Activated T-cell treated with anti-CD3 and anti-CD28 coated beads for 4 hours (primary cell): ENCODE measurements at places on chromosomes 11 and 22.

DNA sequence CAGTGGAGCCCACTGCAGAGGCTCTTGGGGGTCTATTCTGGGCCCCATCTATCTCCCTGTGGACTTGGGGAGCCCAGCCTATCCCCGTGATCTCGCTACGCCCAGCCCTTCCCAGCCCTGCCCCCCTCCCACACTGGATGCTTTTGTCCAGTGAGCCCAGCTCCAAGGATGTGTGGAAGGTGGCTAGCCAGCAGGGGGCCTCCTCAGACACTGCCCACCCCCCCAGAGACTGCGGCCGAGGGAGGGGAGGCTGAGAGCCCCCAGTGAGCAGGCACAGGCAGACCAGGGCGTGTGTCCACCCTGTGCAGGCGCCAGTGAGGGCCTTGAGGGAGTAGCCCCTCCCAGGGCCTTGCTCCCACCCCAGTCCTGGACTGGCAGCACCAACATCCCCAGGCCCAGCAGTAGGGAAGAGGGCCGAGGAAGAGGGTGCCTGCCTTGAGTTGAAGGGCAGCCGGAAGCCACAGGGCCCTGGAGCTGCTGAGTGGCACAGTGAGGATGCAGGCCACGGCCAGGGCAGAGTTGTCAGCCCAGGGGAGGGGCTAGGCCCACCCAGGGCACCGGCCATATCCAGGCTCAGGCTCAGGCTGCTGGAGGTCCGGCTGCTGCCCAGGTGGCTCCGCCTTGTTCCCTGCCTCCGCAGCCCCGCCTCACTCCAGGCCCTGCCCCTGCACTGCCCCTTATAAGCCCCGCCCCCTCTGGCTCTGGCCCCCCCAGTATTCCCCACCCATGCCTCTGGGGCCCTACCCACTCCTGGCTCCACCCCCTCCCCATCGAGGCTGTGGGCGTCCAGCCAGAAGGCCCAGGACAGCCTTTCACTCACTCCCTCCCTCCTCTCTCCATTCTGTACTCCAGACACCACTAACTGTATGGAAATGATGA lies 28.0 kb downstream of the MOB2 start:
- DNase-seq: no peak

GRCh38 chr11:120882175-120882574 lies 141.7 kb upstream of the TBCEL start:
- DNase-seq: no peak

DNA sequence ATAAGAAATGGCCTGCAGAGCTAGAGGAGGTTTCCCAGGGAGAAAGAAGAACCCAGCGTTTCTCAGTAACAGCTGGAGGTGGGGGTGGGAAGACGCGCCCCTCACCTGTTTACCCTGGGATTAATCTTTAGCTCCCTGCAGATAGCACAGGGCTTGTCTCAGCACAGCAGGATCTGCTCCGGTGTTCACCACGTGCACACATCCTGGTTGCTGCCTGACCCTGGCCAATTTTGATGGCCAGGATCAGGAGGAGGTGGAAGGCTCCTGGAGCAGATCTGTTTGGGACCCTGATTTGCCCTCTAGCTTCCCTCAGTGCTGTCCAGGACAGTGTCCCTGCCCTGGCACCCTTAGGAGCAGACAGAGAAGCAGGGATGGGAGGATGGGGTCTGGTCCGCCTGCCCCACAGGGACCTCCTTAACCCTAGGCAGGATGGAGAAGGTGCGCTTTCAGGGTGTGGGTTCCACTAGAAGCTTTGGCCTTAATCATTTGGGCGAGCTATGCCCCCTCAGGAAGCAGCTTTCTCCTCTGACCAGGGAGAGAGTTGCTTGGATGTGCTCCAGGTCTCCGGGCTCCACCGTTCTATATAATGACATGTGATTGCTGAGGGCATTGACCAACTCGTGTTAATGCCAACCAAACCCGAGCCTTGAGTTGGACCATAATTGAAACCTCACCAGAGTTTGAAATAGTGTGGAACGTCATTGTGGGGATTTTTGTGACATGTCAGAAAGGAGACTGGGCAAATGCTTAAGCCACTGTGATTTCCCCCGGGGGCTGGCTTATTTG lies 19.3 kb downstream of the UPB1 start:
- no peak for DNase-seq

DNA sequence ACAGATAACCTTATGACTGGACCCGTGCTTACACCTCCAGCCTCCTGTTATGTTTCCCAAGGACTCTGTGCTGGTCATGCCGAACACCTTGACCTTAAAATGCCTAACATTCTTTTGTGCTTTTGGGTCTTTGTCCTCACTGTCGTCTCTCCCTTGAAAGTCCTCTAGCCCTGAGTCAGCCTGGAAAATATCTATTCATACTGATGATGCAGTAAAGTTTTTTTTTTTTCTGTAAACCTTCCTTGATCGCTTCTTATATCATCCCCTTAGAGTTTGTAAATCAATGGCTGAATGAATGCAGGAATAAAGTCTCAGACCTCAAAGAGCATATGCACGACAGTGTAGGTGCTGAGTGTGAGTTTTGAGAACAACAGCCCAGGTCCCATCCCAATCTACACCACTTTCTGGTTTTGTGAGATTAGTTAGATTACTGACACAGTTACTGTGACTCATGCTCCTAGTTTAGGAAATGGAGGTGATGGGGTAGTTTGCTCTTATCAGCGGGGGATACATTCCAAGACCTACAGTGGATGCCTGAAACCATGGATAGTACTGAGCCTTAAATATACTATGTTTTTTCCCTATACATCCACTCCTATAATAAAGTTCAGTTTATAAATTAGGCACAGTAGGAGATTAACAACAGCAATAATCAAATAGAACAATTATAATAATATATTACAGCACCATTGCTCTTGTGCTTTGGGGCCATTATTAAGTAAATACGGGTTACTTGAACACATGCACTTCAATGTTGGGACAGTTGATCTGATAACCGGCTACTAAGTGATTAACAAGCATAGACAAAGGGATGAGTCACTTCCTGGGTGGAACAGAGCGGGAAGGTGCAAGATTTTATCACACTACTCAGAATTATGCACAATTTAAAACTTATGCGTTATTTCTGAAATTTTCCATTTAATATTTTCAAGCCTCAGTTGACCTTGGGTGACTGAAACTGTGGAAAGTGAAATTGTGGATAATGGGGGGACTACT lies 8.6 kb downstream of the TCN1 start:
- no peak for DNase-seq

GRCh38 chr11:20000351-20001134 lies 159.7 kb downstream of the DBX1 start:
- no peak for DNase-seq

DNA sequence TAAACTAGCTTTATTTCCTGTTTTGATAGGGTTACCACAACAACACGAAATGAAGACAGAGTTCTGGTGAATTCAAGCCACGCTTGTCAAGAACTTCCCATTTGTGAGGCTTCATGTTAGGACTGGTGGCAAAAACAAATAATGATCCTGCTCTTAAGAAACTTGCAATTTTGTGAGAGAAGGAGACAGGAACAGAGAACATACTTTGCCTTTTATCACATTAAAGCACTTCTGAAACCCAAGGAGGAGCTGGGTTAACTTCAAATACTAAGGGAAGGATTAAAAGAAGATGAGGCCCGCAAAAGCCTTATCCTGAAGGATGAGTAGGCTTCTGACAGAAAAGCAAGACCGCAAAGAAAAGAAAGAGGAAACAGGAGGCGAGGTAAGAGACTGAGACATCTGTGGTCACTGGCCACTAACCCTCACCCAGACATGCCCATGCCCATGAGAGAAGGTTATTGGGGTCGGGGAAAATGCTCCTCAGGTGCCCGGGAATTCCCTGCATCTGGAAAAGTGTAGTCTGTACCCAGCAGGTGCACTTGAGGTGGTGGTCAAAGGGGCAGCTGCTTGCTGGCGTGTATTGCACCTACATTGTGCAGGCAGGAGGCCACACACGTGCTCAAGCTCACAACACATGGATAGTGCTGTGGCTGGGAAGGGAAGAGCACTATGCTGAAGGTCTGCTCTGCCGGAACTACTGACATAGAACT lies 50.5 kb downstream of the MAPK1 start:
- DNase-seq: no peak

GRCh38 chr11:130762638-130763037 lies 153.6 kb downstream of the SNX19 start:
- DNase-seq: no peak

DNA sequence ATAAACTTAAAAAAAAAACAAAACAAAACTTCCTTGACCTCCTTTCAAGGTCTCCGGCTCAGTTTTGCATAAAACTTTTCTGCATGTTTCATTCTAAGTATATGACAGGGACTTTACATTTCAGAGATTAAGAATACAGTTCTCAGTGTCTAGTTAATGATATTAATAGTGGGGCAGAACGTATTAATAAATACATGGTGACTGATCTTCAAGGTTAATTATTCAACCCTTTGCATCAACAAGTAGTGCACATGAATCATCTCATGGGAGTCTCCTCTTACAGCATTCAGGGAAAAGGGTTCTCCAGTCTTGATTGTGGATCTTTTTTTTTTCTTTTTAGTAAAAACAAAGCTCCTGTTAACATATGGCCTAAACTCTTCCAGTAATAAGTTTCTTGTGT lies 146.8 kb downstream of the KIRREL3 start:
- DNase-seq: no peak

GRCh38 chr11:10906521-10906920 lies 48.7 kb upstream of the ZBED5 start:
- DNase-seq: no peak

GRCh38 chr11:1924646-1925372 lies 5.3 kb downstream of the TNNT3 start:
- DNase-seq: no peak

- DNase-seq: no peak
These were observed 965 bp downstream of the OSBPL5 start for GRCh38 chr11:3164138-3164551.

GRCh38 chr22:36315325-36315724 lies 62.4 kb downstream of the APOL1 start:
- no peak for DNase-seq

- no peak for DNase-seq
These were observed 486 bp downstream of the PCNX3 start for GRCh38 chr11:65615950-65616574.

DNA sequence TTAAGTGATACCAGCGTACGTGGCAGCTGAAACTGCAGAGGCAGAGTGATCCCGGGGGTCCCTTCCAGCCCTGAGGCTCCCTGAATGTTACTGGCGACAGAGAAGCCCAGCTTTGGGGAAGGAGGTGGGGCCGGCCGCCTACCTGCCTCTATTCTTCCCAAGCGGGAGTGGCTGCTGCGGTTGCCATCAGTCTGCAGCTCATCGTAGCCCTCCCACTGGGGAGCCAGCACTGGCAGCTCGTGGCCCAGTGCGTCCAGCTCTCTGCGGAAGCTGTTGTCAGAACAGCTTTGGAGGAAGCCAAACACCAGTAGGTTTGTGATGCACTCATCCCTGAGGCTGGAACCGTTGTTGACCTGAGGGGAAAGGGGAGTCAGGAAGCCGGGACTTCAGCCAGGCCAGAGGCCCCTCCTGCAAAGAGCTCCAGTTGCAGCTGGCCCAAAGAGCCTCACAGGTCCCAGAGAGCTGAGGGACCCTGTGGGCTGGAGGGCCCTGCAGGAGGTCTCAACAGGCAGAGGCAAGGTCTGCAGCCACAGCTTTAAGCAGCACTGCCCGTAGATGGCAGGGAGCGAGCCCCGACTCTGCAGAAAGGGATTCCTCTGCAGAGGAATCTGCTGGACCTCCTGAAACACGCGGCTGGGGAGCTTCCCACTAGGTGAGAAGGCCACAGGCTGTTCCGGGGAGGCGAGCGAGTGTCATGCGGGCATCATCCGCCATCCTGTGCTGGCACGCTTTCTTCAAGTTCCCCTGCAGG lies 30.4 kb downstream of the BID start:
- DNase-seq: no peak

- no peak for DNase-seq
These were observed 63.9 kb downstream of the SYN3 start for GRCh38 chr22:32994041-32994830.

DNA sequence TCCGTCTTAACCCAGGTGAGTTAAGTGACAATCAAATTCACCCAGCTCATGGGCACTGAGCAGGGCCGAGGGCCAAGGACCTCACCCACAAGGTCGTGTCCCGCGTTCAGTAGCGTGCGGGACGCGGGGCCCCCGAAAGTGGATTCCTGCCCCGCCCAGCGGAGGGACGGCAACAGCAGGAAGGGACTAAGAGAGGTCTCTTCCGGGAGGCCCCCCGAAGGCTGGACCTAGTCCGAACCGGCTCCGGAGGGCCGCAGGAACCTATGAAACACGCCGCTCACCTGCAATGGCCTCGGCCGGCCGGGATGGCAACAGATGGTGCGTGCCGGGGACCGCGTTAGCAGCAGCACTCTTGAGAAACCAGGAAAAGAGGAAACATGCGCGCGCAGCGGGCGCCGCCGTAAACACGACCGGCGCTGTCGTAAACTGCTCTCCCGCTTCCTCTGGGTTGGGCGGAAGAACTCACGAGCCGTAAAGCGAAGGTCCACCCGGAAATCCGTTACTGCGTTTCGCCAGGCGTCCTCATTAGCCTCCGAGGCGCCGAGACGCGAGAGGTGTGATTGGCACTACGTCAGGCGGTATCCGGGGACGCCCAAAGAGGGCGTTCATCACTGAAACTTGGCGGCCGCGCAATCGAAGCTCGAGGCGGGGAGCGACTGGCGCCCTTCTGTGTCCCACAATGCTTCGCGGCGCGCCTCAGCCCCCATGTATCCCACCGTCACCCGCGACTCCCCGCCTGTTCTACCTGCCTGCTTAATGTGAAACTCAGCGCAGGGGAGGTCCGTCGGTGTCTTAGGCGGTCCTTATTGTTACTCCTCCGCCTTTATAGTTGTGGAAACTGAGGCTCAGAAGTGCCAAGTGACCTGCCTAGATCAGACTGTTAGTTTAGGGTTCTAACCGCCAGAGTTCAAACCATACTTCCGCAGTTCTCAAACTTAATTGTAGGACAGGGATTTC lies at the start of gene EIF3D:
Gene EIF3D, minus strand, starts transcription at position 372 of the 957 bp plus-strand sequence. CDS start 3,045 bp downstream, outside the sequence.
- peak; percentile 94 for DNase-seq

- DNase-seq: no peak
These were observed 32.9 kb downstream of the PPIL2 start for GRCh38 chr22:21698430-21699329.

DNA sequence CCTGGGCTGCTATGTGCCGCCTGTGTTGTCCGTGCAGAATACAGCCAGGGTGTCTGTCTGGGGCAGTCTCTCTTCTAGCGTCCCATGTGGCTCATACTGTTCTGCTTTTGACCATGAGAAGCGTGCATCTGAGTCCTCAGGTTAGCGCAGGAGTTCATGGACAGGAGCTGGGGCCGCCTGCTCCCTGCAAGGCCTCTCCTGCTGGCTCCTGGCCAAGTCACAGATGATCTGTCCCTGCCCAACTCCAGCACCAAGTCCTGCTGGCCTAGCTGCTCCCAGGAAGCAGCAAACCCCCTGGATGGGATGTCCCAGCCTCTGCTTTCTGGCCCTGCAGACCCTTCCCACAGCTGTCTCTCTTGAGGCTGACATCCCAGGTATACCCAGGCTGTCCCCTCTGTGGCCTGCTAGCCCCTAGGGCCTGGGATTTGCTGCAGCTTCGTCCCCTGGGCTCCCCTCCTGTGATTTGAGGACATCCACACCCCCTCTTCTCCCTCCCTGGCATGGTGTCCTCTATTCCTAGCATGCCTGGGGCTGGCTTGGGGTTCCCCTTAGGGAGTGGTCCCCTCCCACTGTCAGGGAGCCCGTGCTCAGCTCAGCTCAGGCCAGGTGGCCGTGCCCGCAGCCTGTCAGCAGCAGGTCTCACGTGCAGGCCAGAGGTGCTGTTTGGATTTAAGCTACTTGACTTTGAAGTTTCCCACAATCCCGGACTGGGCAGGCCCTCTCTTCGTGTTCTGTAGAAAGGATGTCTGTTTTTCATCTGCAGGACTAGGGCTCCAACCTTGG lies 17.8 kb downstream of the PRR5 start:
- DNase-seq: no peak

- no peak for DNase-seq
These were observed 6.0 kb downstream of the IL18BP start for GRCh38 chr11:72004515-72005346.
